Dermis microvascular lymphatic vessel endothelial cell (primary cell): ENCODE measurements at places on chromosomes 12 and 14. TPM values are rescaled to one million over a fixed set of nuclear protein-coding genes. Genes with fewer than 3 reads are reported as not detected.

The RNASE4 gene
- 16.2 and 26.9 TPM in 2 replicates for total RNA-seq

The WNT1 gene
- not detected in 2 replicates for total RNA-seq

DNA sequence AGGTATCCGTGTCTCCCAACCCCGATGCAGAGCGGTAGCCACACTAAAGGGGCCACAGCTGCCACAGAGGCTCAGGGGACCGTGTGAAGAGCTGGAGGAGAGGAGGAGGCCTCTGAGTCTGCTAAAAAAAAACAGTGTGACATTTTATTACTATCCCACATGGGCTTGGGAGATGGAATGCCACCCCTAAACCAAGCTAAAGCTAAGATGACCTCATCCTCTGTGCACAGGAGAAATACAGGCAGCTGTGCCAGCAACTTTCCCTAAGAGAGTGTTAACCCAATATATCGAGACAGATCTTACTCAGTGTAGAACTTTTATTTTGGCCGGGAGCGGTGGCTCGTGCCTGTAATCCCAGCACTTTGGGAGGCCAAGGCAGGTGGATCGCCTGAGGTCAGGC lies 18.0 kb downstream of the BCL2L14 start:
- DNase-seq = no peak

DNA sequence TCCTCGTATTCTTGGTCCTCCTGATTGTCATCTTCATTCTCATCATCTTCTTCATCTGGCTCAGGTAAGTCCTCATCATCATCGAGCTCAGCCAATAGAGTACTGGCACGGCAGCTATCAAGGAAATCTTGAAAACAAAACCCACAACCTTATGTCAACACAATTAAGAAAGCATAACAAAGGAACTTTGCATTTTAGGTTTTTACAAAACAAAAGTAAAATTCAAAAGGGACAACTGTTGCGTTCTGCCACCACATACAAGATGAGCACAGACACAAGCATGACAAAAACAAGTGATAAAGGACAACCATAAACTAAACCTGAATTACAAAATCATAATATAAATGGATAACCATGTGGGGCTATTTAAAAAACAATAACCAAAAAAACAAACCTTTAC lies 84.7 kb downstream of the HECTD1 start:
- DNase-seq = no peak

- DNase-seq = no peak
Measured at GRCh38 chr14:35213143-35213788, 78.9 kb upstream of the PSMA6 start.
